ENCODE measurements at places on chromosomes 1 and 21.

DNA sequence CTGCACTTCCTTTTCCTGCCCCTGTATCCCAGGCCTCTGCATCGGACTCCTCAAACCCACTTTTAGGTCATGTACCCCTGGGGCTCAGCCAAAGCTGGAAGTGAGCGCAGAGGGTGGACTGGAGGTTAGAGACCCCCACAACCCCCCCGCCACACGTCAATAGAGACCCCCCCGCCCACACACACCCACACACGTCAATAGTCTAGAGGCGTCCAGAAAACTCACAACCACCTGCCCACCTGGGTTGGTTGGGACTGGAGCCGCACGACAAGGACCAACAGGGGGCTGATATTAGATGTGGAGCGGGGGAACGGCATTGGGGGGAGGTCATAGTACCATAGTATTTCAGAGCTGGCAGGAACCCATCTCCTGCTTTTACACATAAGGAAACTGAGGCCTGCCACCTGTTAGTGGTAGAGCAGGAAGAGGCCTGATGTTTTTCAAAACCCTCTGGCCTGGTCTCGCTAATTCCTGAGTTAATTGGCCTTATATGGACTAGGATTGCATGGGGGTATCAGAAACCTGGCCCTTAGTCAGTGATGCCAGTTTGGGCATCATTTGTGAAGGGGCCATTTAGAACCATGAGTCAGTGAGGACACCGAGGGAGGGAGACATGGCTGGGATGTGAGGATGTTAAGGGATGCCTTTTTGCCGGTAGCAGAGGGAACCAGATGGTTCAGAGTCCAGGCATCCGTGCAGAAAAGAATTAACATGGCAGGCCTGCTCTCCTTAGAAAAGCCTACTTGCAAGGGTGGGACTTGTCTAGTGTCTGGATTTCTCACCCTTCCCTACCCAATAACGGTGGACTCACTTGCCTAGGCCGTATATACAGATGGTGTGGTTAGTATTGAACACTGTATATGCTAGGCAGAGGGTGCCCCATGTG lies 1.1 kb downstream of the NENF start:
- DNase-seq: no peak

DNA sequence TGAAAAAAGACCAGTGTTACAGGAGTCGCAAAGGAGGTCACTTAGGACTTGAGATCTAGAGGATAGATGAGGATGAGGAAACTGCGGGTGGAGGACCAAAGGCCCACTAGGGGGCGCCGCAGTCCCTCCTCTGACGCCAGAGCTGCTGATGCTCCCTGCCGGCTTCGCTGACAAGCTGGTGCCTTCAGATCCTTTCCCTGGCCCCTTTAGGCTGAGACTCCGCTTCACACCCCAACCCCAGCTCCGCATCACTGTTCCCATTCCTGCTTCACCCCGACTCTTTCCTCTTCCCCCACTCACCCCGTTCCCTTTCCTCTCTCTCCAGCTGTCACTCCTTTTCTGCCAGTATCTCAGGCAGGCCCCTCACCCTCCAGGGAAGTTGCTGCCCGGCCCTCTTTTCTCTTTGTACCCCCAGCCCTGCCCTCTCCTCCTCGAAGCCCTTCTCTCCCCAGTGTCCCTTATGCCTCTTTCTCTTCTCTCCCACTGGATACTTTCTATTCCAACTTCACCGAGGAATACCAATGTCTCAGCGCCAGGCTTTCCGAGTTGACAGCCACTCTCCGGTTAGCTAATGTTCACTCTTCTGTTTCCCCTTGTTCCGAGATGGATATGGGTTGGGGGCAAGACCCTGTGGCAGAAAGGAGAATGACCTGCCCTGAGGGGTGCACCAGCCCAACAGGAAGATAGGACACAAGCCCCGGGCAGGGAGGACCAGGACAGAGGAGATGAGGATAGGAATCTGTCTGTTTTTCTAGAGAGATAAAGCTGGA lies 4.5 kb downstream of the KCNJ9 start:
- peak; percentile 88 for DNase-seq

- no peak for DNase-seq
Observed at GRCh38 chr1:40732756-40733301, 41.3 kb downstream of the NFYC start.

DNA sequence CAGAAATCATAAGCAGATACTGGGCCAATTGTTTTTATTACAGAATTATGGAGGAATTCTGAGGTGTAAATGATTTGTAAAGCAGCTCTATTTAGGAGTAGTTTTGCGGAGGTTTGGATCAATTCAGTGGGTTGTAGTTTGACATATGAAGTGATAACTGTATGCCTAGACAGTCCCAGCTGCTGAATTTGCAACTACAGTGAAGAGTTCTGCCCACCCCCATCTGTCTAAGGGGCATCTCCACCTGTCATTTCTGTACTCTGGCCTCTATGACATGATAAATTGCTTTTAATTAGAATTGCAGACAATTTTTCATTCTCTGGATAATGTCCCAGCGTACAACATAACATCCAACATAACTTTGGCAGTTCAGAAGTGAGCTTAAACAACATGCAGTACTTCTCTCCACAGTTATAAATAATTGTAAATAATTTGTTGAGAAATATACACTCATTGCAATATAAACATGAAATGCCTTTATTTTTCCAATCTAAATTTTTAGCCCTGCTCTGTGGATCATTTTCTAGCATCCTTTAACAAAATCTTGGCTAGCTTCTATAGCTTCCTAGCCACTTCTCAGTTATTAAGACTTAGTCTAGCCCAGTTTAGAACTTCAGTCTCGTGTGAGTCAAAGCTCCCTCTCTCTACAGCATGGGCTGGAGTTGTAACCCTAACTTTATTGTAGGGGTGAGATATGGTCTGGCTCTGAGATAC lies 52.3 kb downstream of the PDE4B start:
- no peak for DNase-seq

- no peak for DNase-seq
Observed at GRCh38 chr21:41710823-41711160, 56.1 kb downstream of the RIPK4 start.

DNA sequence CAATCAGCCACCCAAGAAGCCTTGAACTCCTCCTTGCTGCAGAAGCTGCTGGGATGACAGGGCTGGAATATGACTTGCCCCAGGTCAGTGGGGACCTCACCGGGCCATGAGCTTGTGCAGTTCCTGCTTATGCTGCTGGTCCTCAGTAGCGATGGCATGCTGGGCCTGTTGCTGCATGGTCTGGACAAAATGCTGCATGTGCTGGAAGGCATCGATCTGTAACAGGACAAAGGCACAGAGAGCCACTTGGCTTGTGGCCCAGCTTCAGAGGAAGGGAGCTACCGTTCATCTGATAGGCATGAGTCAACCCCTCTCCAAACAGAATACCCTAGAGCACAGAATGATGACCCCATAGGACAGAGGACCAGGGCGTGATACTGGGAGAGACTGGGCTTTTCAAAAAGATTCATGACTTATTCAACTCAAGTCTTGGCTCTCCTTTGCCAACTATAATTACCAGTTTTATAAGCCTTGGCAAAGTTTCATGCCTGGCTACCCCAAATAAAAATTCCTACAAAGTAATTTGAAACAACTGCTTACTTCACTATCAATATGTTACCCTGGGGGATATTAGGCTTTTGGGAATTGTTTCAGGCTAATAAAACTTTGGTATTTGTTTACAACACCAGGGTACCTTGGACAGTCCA lies 34.7 kb upstream of the EXOSC10 start:
- no peak for DNase-seq

GRCh38 chr1:31781138-31781755 lies 17.1 kb upstream of the ADGRB2 start:
- DNase-seq: no peak

DNA sequence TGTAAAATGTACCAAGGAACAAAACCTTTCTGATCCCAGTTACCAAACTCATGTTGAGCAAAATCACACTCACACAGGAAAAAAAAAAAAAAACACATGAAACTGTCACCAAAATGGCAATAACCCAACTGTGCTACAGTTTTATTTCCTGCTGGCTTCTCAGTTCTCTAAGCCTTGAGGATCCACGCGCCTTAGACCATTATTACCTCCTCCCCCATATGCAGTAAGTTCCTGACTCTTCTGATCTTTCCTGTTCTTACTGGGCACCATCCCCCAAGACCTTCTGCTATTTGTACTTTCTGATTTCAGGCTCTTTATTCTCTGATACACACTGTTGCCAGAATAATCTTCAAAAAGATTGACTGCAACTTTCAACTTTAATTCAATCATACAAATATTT lies 79.6 kb downstream of the SLC45A1 start:
- DNase-seq: no peak

GRCh38 chr1:202572867-202573266 lies 137.4 kb downstream of the SYT2 start:
- DNase-seq: no peak

GRCh38 chr1:221169447-221169889 lies 290.2 kb downstream of the HLX start:
- no peak for DNase-seq

DNA sequence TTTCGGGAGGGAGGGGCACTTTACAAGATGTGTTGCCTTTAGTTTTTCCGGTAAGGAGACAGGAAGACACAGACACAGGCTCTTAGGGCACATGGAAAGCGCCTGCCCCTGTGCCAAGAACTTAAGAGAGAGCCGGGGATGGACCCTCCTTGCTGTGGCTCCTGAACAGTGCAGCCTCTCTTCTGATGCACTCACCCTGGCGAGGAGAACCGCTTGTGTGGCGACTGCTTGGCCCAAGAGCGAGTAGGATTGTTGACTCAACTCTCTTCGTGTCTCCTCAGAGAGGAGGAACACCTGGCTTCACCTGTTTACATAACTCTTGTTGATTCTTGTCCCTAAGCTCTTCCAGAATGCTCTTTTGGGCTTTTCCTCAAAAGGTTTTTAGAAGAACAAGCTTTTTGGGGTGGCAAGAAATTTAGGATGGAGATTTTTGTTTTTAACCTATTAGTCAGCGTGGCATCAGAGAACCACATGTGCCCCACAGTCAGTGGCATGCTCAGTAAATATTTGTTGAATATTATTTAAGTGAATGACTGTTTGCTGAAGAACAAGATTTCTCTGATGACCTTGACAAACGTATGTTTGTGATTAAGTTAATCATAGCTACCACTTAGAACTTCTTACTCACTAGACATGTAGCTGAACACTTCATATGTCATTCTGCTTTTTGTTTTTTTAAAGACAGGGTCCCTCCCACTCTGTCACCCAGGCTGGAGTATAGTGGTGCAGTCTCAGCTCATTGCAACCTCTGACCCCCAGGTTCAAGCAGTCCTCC lies 60.6 kb downstream of the NFIA start:
- no peak for DNase-seq

- DNase-seq: no peak
Observed at GRCh38 chr1:53298045-53298637, 29.7 kb downstream of the LRP8 start.

DNA sequence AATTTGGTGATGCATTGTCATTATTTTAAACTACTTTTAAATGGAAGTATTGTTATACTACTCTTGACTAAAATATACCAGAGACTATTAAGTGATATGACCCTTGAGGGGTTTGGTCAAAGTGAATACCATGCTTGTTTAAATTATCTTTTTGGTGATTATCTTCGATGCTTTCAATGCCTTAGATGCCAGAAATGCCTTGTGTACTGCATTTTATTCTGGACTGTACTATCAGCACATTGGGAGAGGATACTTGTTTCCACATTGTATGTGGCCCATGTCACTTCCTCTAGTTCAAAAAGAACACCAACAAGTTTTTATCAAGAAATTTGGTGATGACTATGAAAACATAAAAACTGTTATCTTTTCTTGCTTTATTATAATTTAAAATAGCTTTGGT lies 16.3 kb downstream of the MAP3K7CL start:
- no peak for DNase-seq

DNA sequence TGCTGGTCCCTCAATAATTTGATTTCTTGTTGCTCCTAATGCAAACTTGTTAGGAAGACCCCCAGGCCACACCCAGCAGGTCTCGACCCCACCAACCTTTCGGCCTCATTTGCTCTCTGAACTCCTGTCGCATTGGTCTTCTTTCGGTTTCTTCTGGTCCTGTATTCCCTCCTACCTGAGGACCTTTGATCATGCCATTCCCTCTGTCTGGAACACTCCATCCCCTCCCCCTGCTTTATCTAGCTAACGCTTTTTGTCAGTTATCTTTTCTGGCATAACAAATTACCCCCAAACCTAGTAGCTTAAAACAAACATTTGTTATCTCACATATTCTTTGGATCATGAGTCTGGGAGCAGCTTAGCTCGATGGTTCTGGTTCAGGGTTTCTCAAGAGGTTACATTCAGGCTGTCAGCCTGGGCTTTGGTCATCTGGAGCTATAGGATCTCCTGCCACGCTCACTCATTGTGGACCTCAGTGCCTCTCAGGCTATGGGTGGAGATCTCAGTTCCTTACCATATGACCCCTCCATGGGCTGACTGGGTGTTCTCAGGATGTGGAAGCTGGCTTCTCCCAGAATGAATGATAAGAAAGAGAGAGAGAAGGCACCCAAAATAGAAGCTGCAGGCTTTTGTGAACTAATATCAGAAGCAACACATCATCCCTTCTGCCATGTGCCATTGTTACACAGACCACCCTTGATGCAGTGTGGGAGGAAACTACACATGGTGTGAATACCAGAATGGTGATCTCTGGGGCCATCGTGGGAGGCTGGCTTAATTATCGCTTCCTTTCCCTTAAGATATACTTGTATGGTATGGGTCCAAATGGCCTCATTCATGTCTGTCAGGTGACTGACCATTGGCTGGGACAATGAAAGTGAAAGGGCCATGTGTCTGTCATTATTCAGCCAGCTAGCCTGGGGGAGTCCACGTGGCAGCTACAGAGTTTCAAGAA lies 29.1 kb upstream of the BCAR3 start:
- no peak for DNase-seq

DNA sequence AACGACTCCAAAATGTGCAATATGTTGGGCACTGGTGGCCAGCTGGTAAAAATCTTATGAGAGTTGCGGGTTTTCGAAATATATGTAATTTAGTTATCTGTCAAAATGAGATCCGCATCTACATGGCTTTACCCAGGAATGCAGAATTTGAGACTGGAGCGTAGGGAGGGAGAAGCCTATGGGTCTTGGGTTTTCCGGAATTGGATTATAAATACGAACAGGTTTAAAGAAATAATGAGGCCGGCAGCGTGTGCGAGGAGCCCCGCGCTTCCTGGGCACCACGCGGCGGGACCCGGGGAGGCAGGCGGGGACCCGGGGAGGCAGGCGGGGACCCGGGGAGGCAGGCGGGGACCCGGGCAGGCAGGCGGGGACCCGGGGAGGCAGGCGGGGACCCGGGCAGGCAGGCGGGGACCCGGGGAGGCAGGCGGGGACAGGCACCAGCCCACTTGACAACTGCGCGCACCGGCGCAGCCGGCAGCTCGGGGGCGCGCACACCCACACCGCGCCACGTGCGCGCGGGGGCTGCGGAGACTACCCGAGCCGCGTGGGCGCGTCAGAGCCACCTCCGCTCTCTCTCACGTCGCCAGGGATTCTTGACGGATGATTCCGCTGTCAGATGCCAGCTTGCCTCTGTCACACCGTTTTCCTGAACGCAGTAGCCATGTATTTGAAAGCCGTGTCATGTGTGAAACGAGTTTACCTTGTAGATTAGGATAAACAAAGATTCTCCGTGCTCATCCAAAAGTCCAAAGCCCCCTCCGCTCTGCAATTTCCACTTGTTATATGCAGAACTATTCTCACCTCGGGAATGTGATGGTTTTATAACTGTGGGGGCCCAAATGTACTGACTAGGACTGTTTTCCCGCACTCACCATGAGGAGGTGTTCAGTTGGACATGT lies 54.3 kb upstream of the HNRNPU start:
- peak; percentile 15 for DNase-seq

- DNase-seq: no peak
Observed at GRCh38 chr1:219805191-219805590, 123.2 kb downstream of the SLC30A10 start.

GRCh38 chr1:164602480-164603093 lies 43.6 kb downstream of the PBX1 start:
- DNase-seq: no peak

GRCh38 chr1:55474168-55474786 lies 259.1 kb upstream of the USP24 start:
- no peak for DNase-seq
